ENCODE measurements at places on chromosomes 13 and 19. TPM values are rescaled to one million over a fixed set of nuclear protein-coding genes. Genes with fewer than 3 reads are reported as not detected.

The ATP12A gene
- 0.04 TPM for total RNA-seq

The SLC7A10 gene
- total RNA-seq, result 2.4 TPM

The S1PR5 gene
- 16.1 TPM for total RNA-seq

The ARHGAP45 gene
- total RNA-seq, result 48.7 TPM

The CLEC17A gene
- not detected for total RNA-seq

The CRB3 gene
- 4.9 TPM for total RNA-seq

The SERPINE3 gene
- 0.18 TPM for total RNA-seq

The ZNF585A gene
- total RNA-seq, result not detected

The ATP4A gene
- not detected for total RNA-seq

The SIAH3 gene
- 0.07 TPM for total RNA-seq

The NLRP9 gene
- total RNA-seq, result not detected

The PTH2 gene
- total RNA-seq, result not detected

The ERICH6B gene
- total RNA-seq, result not detected

The ANGPTL4 gene
- 13.2 TPM for total RNA-seq

The LMTK3 gene
- total RNA-seq, result 3.0 TPM

The CNN1 gene
- total RNA-seq, result 24.1 TPM

The OR7D2 gene
- not detected for total RNA-seq

The ACP5 gene
- 3.7 TPM for total RNA-seq

The DAND5 gene
- not detected for total RNA-seq

The ZFR2 gene
- 36.1 TPM for total RNA-seq

The PCSK4 gene
- total RNA-seq, result 9.6 TPM

The ARHGEF7 gene
- total RNA-seq, result 20.8 TPM

The GGACT gene
- 1.4 TPM for total RNA-seq

The ZNF234 gene
- 3.5 TPM for total RNA-seq

The ZIC2 gene
- 93.0 TPM for total RNA-seq

The CEACAM7 gene
- total RNA-seq, result not detected

The NCR1 gene
- total RNA-seq, result 12.6 TPM

The CCDC70 gene
- total RNA-seq, result not detected

The TSSK6 gene
- 9.8 TPM for total RNA-seq

The KLF2 gene
- not detected for total RNA-seq

The OVOL3 gene
- not detected for total RNA-seq

The ZNF534 gene
- not detected for total RNA-seq

The MTUS2 gene
- total RNA-seq, result 0.04 TPM

The MATK gene
- 22.8 TPM for total RNA-seq

The CYP2A6 gene
- not detected for total RNA-seq

The DENND1C gene
- 0.59 TPM for total RNA-seq

The TLE6 gene
- 14.2 TPM for total RNA-seq

The APOE gene
- total RNA-seq, result 994 TPM

The NLRP11 gene
- not detected for total RNA-seq
